ENCODE measurements at places on chromosomes 5 and 9.

- DNase-seq: no peak
These were observed 54.5 kb upstream of the RAD23B start for GRCh38 chr9:107228496-107229039.

- DNase-seq: no peak
These were observed 704 bp downstream of the SPARC start for GRCh38 chr5:151685749-151686673.

DNA sequence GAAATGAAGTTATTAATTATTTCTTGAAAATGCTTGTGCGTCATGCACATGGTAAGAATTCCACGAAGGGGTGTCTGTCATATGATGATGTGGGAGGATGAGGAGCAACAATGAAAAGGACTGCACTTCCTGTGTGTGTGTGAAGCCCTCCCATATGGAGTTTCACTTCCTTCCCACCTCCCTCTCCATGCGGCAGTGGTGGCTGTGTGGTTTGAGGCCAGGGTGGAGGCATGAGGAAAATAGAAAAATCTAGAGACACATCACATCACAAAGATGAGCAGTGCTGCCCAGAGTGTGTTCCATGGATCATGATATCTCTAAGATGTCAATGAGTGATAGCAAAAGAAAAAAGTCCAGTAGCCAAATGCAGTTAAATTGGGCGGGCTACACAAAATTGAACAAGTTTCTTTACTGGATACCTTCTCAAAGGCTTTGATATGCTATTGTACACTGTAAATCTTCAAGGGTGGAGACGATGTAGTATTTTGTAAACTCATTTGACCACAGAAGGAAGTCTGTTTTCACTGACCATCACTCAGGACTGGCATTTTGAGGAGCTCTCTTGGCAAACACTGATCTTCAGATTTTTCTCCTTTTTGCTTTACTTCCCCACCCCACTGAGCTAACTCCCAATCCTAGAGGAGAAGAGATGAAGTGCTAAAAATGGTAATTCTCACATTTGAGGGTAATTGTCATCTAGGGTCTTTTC lies 55.7 kb upstream of the EQTN start:
- no peak for DNase-seq

GRCh38 chr5:93532370-93532769 lies 48.6 kb downstream of the NR2F1-AS1 start:
- DNase-seq: peak; percentile 14

DNA sequence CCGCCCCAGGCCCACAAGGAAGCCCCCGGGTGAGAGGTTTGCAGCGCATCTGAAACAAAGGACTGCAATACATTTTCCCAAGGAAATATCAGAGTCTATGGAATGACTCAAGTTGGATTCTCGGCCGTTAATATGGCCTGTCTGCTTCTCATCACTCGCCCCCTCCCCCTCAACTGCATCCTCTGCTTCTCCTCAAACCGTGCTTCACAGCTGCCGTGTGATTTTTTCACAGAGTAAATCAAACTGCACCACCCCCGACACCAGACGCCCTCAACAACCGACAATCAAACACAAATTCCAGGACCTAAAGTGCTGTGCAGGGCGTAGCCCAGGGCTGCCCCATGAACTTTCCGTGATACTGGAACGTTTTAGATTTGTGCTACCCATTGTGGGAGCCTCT lies 176.9 kb downstream of the ROR2 start:
- no peak for DNase-seq

- DNase-seq: no peak
These were observed 235.8 kb downstream of the ROR2 start for GRCh38 chr9:91714020-91714806.

DNA sequence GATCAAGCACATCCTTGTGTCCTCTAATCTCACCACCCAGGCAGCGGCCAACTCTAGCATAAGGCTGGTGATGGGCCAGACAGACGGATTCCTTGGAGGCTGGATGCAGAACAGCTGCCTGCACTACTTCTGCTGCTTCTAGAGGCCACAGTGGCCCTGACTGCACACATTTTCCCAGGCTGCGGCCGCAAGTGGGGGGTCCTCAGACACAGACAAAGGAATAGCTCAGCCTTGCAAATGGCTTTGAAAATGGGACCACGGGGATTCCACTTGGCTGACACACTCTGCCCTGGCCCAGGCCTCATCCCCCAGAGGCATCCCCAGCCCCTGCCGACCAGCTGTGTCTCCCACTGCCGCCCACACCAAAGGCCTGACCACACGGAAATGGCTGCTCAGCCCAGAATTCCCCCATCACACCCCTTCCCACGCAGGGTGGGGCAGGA lies 540.8 kb downstream of the BNC2 start:
- no peak for DNase-seq
